NCI-H2171 (cell line): ENCODE measurements at places on chromosomes 7 and 10.

GRCh38 chr10:114584419-114584818 lies 73.7 kb downstream of the ABLIM1 start:
- no peak for DNase-seq

GRCh38 chr7:48154792-48155413 lies 16.4 kb upstream of the ABCA13 start:
- DNase-seq = no peak

GRCh38 chr7:98681951-98682350 lies 64.9 kb downstream of the NPTX2 start:
- DNase-seq = no peak

DNA sequence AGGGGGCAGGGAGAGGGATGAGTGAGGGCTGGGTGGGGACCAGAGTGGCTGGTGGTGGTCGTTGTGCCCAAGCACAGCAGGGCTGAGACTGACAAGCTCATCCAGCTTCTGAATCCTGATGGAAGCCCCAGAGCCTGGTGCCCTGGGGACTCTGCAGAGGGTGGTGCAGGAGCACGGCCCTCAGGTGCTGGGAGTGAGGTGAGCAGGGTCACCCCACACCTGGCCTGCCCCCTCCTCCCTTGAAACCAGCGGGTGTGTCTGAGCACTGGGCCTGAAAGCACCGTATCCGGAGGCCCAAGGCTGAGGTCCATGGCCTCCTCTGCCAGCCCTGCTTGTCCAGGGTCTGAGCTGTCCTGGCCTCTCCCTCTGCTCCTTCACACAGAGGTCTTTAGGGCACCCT lies 218.2 kb downstream of the ZNF248 start:
- no peak for DNase-seq

GRCh38 chr10:104273899-104274575 lies 5.1 kb downstream of the GSTO2 start:
- no peak for DNase-seq
